Endothelial cell (in vitro differentiated cells): ENCODE measurements at places on chromosomes 3 and 15. TPM values are rescaled to one million over a fixed set of nuclear protein-coding genes. Genes with fewer than 3 reads are reported as not detected.

Gene C3orf22
- not detected for total RNA-seq

DNA sequence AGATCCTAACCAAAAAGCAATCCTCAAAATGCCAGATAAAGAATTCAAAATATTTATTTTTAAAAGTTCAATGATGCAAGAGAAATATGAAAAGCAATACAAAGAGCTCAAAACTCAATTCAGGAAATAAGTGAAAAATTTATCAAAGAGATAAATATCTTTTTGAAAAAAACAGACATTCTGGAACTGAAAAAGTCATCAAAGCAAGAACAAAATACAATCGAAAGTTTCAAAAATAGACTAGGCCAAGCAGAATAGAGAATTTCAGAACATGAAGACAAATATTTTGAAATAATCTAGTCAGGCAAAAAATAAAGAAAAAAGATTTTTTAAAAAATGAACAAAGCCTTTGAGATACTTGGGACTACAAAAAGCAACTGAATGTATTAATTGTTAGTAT is 83.4 kb upstream of the STT3B start:
- H3K27ac ChIP-seq: no peak overlapping the region
- H3K4me1 ChIP-seq: no peaks in the 10 kb centered on the region
- H3K4me3 ChIP-seq: no peak overlapping the region
- H3K36me3 ChIP-seq: no peaks in the 10 kb centered on the region

DNA sequence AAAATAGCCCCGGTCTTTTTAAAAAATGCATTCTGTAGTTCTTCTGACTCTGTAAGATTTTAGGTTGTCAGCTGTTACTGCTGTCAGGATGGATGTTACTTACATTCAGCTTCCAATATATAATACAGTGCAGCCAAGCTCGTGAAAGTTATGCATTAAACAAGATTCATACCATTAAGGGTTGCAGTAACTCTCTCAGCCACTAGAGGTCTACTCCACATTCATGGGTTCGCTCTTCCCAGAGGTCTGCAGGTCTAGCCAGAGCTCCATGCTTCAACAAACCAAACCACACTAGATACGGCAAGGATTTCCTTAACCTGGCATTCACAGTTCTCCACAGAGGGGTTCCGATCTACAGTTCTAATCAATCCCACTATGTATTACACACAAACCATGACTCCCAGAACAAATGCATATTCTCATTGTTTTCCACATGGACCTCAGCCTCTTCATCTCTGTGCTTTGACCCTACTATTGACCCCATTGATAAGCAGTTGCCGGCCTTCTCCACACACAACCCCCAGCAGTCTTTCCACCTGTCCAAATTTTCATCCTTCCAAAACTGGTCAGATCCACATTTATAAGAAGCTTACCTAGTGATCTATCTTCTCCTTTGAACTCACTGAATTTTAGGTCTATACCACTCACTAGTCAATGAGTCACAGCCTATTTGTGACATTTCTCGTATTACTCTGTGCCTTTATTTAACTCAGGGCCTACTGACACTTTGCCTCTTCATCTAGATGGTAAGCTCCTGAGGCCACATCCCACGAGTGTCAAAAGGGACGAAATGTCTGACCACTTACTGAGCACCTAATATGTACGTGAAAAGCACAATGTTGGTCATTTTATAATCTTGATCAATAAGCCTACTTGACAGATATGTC is 33.7 kb downstream of the RORA start:
- peaks cover 2% of the 10 kb centered on the region for H3K27me3 ChIP-seq
- DNase-seq: peak; percentile 26

GRCh38 chr15:80003171-80003570 is 32.2 kb upstream of the BCL2A1 start:
- no peaks in the 10 kb centered on the region for H3K36me3 ChIP-seq
- no peak overlapping the region for H3K4me3 ChIP-seq
- no peak for DNase-seq
- peaks cover 3% of the 10 kb centered on the region for H3K27me3 ChIP-seq

DNA sequence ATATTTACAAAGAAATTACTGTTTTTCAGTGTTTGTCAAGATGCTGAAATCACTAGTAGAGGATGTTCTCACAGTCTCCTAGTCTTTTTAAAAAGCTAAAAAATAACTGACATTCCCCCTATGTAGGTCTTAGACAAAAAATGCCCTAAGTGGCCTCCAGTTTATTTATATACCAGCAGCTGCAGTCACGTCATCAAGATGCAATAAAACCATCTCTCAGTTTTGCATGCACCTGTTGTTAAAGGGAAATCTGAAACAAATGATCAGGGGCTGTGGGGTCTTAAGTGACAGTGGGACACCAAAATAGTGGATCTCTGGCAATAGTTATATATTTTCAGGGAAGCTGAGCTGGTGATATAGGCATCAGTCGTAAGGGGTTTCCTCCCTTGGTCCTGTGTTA is 146.5 kb upstream of the ARPP21 start:
- DNase-seq: no peak
- H3K36me3 ChIP-seq: no peaks in the 10 kb centered on the region
- H3K27ac ChIP-seq: no peak overlapping the region
- H3K27me3 ChIP-seq: no peaks in the 10 kb centered on the region

Gene TYRO3
- total RNA-seq: 115 TPM
